ENCODE measurements at places on chromosomes 13 and 19.

DNA sequence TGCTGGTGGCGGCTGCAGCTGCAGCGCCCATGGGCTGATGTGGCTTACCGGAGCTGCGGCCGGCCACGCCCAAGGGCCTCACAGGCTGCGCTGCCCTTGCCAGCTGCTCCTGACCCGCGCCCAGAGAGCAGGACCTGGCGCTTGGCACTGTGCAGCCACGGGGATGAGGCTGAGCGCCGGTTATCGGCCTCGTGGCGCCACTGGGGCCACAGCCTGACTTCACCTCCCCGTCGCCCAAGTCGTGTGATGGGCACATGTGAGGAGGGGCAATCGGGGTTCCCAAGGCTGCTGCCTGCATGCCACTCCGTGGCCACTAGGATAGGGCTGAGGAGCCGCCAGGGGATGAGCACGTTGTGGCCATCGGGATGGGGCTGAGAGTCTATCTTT lies 77.2 kb upstream of the PABPC3 start:
- no peak for DNase-seq

DNA sequence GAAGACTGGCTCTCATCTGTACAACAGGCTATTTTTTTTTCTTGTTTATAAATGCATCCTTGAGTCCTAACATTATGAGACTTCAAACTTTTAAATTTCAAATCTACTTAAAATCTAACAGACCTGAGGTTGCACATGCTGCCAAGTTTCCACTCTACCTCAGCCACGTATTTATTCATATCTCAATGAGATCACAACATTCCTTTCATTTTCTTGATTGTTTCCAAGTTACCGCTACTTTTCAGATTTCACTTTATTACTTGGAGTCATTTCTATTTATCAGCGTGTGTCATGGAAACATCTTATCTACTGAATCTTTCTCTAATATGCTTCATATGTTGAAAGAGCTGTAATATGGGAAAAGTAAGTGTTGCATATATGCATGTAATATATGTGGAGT lies 1257.5 kb upstream of the ATXN8OS start:
- no peak for DNase-seq

DNA sequence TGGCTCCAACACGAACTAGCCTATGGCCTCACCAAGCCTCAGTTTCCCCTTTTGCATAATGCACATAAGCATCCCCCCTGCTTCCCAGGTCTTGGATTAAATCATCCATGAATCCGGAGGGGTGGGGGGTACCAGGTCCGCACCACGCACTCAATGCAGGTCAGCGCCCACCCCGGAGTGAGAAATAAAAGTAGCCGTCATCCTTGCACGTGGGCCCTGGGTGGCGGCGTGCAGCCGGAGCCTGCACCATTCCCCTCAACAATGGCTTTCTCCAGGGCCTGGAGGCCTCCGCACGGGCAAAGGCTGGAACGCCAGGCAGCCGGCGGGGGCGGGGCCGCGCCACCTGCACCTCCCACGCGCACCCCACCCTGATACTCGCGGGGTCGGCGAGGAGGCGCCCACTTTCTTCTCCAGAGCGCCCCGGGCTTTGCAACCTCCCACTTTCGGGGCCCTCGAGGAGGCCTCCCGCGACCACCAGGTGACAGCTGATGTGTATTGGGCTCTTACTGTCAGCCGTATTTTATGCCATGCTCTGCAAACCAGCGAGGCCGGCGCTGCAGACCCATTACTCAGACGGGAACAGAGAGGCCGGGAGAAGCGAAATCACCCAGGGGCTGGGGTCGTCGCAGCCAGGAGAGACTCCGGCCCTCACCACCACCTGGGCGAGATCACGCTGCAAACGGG lies 767 bp upstream of the GADD45B start:
- no peak for DNase-seq

- DNase-seq: no peak
Measured at GRCh38 chr13:41500511-41500910, 43.2 kb downstream of the RGCC start.

- DNase-seq: no peak
Measured at GRCh38 chr19:46880431-46880830, 19.6 kb downstream of the ARHGAP35 start.

GRCh38 chr13:95335667-95336066 lies 34.4 kb upstream of the ABCC4 start:
- no peak for DNase-seq

Data from NCI-H82 (cell line).